NCI-H187 treated with DMSO at 0.1 percent for 48 hours (cell line): ENCODE measurements at places on chromosomes 2 and 18.

DNA sequence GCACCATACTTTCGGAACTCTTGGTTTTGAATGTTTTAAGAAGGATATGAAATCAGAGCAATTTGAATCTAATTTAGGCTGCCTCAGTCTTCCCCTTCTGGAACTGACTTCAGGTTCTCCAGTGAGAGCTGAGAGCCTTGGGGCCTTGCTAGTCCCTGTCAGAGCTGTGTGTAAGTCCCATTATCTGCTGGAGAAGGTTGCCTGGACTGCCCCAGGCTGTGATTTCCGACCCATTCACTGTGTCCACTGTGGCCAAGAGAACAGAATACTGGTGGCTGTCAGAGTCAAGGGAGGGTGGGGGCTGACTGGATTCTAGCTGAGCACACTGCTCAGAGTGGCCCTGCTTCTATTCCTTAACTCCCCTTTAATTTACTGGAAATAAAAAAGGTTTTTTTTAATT lies 278.0 kb downstream of the KCNS3 start:
- DNase-seq: no peak

DNA sequence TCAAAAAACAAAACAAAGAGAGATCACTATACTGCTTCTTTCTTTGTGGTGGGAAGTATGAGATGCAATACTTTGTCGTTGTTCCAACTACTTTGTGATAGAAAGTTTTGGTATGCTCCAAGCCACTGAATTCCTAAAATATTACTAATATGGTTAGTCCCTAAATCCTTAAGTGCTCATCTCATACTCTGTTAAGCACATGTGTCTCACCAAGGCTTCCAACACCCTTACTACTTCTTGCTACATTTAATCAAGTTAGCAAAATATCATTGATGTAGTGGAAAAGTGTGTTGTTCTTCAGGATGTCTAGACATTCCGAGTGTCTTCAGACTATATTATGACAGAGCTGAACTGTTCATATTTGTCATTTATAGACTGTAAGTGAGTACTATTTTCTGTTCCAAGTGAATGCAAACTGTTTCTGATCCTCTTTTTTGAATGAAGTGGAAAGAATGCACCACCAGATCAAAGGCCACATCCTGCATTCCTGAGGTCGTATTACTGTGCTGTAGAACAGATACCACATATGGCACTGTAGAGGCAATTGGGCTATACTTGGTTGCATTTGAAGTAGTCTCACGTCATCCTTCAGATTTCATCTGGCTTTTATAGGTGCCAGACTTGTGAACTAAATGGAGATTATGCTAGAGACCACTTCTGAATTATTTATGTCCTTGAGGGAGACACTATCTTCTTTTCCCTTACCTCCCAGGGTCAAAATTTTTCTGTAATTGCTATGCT lies 298.4 kb upstream of the ZNF521 start:
- DNase-seq: peak; percentile 26

GRCh38 chr2:40004336-40004735 lies 225.3 kb upstream of the THUMPD2 start:
- no peak for DNase-seq

- DNase-seq: no peak
These were observed 11.5 kb downstream of the CD226 start for GRCh38 chr18:69936191-69936558.

DNA sequence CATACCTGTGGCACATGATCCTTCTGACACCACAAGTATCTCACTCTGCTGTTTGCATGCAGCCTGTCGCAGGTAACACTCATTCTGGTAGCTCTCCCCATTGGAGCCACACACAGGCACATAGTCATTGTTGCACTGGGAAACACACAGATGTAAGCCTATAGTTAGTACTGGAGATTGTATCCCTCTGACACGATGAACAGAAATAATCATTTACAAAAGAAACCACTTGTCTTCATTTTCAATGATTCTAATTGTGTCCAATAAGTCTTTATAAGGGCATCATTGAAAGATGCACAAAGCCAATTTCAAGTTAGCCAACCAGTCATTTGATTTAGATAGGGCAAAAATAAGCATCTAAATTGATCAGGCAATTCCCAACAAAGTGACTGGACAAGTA lies 10.4 kb downstream of the TMEFF2 start:
- no peak for DNase-seq

GRCh38 chr18:50917021-50917420 lies 38.1 kb downstream of the ME2 start:
- no peak for DNase-seq

GRCh38 chr18:2451556-2451955 lies 119.7 kb downstream of the METTL4 start:
- DNase-seq: no peak

DNA sequence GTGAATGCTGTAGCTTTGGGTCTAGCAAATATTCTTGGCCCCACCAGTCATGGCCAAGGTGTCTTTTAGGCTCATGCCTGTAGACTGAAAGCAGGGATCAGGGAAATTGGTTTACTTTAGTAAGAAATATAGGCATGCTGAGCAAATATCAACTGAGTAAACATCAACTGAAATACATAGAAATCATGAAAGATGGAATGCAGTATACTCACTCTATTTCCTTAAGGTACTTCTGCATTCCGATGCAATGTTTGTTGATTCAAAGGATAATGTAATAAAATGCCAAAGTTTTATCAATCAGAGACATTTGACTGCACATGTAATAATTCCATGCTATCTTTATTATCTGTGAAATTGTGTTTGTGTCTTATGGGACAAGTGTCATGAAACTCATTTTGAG lies 19.6 kb upstream of the IL1R1 start:
- no peak for DNase-seq

DNA sequence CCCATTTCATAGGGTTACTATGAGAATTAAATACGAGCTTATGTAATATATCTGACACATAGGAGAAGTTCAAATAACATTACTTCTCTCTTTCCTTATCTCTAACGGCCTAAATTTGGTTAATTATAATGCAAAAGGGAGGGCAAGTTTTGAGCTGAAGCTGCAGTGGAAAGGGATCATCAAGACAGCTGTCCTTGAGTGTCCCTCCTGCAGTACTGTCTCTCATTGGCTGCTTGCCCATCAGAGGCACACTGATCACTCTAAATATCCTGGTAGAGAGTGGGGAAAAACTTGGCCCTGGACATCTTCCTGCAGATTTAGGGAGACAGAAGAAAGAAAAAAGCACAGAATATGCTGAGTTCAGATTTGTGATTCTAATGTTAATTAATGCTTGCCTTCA lies 186.0 kb downstream of the CAMKMT start:
- no peak for DNase-seq

- no peak for DNase-seq
These were observed 577 bp downstream of the ERCC3 start for GRCh38 chr2:127293386-127293747.

DNA sequence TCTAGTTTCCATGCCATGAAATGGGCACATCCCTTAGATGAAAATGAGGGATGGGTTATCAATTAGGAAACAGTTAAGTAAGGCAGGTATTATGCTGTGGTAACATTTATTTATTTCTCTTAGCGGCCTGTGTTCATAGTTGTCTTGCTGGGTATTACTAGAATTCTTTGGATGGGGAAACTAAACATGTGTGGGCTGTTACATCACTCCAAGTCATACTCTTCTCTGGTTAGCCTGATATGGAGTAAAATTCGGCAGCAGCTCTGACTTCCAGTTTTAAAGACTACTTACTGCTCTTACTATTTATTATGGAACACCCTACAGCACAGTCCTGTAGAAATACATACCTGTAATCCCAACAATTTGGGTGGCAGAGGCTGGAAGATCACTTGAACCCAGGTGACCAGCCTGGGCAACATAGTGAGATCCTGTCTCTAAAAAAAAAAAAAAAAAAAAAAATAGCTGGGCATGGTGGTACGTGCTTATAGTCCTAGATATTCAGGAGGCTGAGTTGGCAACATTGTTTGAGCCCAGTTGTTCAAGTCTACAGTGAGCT lies 33.1 kb upstream of the RASGRP3 start:
- no peak for DNase-seq

- no peak for DNase-seq
These were observed 186.4 kb upstream of the ZC3H15 start for GRCh38 chr2:186299610-186300009.

DNA sequence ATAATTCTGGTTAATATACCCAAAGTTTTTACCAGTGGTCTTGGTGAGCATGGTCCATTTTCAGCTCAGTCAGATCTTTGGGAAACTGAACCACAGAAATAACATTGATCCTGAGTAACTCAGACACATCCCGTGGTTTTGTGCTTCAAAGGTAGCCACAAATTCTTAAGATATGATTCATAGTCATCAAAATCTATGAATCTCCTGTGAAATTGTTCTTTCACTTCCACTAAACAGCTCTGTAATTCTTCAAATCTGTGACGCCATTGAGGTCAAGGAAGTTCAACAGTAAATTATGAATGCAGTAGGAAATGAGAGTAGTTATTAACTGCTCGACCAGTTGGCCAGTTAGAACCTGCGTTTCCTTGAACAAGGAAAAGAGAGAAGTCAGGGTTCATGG lies 147.3 kb downstream of the IRS1 start:
- DNase-seq: no peak

DNA sequence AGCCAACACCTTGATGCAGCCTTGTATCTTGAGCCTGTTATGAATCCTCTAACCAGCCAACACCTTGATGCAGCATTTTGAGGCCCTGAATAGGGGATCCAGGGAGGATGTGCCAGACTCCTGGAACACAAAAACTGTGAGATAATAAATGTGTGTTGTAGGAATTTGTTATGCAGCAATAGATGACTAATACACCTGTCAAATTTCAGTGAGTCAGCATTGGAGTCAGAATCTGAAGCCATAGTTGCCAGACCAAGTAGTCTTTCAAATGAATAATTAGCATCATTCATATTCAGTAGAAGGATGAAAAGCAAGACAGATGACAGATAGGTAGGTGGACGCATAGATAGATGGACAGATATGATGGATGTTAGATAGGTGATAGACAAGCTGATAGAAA lies 942.5 kb upstream of the SLC39A10 start:
- DNase-seq: no peak

DNA sequence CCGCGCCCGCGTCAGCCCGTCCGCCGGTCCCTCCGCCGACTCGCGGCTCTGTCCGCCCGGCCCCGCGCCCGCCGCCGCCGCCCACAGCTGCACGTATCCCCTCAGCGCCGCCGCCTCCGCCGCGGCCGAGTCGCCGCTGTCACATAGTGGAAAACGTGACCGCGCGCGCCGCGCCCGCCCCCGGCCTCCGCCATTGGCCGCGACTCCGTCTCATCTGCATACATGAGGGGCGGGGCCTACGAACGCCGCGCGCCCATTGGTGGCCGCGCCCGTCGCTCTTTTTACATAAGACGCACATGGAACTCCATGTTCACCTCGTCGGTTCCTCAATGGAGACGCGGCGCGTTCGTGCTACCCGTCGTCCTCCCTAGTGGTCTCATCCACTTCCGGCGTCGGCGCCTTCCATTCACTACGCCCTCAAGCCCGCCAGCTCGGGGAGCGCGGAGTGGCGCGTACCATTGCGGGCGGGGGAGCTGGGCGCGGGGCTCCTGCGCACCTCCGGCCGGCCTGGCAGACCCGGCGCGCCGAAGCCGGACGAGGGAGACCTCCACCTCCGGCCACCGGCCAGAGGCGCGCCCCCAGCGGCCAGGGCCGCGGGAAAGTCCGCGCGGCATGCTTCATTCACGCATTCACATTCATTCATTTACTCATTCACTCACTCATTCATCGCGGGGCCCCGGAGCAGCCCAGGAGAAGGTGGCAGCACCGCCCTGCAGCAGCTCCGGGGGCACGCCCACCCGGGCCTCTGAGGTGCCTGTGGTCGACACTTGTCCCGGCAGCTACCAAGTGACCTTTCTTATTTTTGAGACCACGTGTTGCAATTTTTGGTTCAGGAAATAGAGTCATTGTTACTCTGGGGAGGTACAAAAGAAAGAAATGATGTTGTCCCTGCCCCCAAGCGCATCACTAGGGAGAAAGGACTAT lies 502 bp upstream of the PER2 start:
- peak; percentile 28 for DNase-seq

DNA sequence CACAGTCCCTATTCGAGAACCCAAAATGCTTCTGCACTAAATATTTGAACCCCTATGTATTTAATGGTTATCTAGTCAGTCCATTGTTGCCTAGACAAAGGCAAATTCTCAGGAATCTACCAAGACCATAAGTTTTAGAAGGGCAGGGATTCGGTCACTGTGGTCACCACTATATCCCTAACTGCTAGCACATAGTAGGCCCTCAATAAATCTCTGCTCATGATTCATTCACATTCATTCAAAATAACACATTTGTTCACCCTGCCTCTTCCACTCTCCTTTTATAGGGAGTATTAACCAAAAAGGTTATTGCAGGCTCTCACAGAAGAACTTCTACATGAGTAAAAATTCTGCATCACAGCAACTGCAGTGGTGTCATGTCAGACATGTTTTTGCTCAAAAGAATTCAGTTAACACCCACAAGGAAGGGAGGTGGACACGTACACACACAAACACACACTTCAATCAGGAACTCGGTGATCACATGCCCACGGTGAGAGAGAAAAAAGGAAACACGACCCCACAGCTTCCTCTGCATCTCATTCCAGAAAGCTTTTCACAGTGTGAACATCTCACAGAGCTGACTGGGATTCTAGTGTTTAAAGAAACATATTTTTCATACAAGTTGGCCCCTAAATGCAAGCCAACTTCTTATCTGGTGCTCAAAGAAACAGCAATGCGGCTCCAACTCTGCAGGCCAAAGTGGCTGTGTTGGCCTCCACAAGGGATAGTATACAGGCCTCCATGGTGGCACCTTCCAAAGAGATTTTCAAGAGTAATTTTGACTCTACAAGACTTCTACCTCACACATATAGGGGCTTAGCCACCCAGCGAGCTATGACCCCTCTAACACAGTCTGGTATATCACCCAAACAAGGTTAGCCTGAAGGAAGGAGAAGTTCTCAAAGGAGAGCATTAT lies 98.0 kb downstream of the ANKRD44 start:
- no peak for DNase-seq

DNA sequence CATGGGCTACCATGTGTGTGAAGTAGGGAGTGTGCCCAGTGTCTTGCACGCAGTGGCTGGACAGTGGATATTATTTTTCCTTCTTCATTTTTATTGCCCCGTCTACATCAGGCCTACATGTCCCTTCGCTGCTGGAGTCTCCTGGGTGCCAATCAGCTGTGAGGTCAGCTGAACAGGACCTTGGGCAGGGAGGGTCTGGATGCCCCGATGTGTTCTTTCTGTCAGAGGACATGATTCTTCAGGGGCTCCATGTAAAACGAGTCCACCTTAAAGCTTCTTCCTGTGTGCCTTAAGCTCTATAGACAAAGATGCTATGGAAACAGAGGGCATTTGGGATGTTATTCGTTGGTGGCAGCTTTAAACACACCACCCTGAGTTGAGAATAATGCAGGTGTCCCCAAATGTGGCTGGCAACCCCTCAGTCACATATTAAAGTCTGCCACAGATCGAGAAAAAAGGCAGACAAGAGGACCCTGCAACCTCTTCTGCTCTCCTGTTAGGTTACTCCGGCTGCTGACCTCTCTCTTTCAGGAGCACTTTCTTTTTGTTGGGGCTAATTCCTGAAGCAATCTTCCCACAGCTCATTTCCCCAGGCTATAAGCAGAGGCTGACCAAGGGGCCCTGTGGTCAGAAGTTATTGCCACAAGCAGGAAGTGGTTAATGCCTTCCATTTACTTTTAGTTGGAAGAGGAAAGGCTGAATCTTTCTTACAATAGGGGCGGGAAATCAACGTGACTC lies 20.0 kb downstream of the GREB1 start:
- DNase-seq: no peak

GRCh38 chr18:11004294-11004693 lies 145.1 kb downstream of the PIEZO2 start:
- DNase-seq: no peak

- DNase-seq: no peak
These were observed 99.7 kb downstream of the ICA1L start for GRCh38 chr2:202771741-202772460.
